Activated B cell treated with CpG ODN at 0.5 μM for 24 hours (primary cell): ENCODE measurements at places on chromosomes 11 and 22. TPM values are rescaled to one million over a fixed set of nuclear protein-coding genes. Genes with fewer than 3 reads are reported as not detected.

DNA sequence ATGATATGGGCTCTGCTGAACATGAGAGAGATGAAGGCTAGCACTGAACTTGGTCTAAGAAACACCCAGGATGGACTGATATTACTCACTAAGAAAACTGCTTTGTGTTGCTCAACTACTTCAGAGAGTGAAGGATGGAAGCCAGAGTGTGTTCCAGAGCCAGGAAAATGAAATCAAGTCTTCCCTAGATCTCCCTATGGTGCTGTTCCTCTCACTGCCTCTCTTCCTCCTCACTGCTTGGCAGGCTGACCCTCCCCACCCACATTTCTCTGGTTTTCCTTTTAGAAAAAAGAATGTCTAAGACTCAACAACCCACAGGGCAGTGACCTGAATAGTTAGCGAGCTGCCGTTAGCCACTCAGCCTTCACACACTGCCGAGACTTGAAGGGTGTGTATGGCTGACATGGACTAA is 65.6 kb downstream of the CCDC81 start:
- DNase-seq, result no peak

- peak; percentile 50 for DNase-seq
Observed at GRCh38 chr11:128772814-128773213, 78.9 kb downstream of the FLI1 start.

DNA sequence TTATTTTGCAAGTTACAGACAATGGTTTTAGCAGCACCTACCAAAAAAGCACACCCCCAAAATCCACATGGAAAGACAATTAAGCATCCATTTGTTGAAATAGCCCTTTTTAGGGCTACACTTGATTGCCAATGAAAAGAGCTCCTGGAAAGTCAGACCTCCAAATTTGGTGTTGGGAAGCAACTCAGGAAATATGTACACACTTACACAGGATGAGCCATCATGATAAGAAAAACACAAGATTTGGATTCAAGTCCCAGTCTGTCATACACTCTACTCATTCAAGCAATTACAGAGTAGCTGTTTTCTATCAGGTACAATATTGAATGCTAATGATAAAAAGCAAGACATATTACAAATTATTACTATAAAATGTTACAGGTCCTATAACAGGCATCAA is 31.5 kb downstream of the FAM168A start:
- DNase-seq, result no peak

- no peak for DNase-seq
Observed at GRCh38 chr22:44438056-44438455, 60.0 kb downstream of the RTL6 start.

DNA sequence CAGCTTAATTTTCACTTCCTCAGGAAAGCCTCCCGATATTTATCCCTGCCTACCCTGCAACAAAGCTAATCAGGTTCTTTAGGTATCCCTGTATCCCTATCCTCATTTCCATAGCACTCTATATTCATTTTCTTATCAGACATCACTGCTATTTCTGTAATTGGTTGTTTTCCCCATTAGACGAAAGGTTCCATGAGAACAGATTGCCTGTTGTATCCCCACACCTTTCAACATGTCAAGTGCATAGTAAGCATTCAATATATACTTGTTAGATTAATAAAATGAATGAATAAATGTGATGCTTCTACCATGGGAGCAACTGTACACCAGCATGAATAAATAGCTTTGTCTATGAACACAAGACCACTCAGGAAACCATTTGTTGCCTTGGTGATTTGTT is 499.8 kb downstream of the DLG2 start:
- no peak for DNase-seq

DNA sequence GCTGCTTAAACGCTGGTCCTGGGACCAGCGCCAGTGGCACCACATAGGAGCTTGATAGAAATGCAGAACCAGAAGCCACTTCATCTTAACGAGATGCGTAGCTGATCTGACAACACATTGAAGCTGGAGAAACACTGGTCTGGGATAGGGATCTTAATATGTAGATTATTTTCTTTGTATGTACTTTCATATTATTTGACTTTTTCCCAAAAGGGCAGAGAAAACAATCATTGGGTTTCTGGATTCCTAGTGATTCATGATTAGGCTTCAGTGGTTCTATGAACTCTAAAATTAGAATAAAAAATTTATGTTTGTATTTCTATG is 12.3 kb downstream of the MPEG1 start:
- DNase-seq, result no peak

The QSER1 gene
- 13.4 and 15.1 TPM in 2 replicates for total RNA-seq
